ENCODE measurements at places on chromosomes 6 and 20. TPM values are rescaled to one million over a fixed set of nuclear protein-coding genes. Genes with fewer than 3 reads are reported as not detected.

Gene ELOVL2
- 45.7 TPM for total RNA-seq

Gene DYNLT2
- 4.1 TPM for total RNA-seq

Gene CYP39A1
- 3.1 TPM for total RNA-seq

Gene SCUBE3
- total RNA-seq, result 2.8 TPM

All from parietal lobe (tissue), 2 donors.